Dermis blood vessel endothelial cell (primary cell): ENCODE measurements at places on chromosomes 11 and 22.

DNA sequence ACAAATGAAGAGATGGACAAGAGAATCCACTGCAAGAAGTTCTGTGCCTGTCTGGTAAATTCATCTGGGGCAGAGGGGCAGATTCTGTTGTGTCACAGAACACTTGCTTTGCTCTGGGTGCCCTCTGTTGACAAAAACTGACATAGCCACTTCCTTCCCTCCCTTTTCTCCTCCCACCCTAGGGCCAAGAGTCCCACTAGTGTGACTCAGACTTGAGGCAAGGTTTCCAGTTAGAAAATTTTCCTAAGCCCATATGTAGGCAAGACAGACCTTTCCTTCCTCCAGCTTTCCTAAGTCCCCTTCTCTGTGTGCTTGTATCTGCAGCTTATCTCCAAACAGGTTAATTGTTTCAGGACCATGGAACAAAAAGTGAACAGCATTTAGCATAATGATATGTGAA, 106.8 kb downstream of the RBFOX2 start:
- DNase-seq, result peak; percentile 91

DNA sequence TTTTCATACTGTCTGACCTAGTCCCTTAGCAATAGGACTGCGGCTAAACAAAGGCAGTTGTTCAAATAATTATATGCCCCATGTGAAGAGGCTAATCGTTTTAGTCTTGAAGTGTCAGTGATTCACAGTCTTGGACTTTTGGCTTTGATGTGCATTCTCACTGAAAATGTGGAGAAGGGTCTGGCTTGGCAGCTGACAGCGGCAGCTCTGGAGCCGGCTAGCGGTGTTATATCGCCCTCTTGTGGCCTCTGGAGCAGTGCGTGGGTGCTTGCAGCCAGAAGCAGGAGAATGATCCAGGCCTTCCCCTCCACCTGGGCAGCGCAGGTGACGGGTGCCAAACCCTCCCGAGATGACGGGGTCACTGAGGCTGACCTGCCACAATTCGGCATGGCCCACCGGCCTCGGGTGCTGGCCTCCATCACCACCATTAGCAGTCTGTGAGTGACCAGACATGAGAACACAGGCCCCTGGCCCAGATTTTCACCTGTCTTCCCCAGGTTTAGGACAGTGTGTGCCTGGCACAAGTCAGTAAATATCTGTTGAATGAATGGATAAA, 90.3 kb upstream of the PITPNB start:
- peak; percentile 88 for DNase-seq

GRCh38 chr11:18322818-18323570, 627 bp downstream of the GTF2H1 start:
- DNase-seq, result no peak

- DNase-seq, result peak; percentile 81
Observed at GRCh38 chr11:29527391-29527936, 489.4 kb downstream of the KCNA4 start.

DNA sequence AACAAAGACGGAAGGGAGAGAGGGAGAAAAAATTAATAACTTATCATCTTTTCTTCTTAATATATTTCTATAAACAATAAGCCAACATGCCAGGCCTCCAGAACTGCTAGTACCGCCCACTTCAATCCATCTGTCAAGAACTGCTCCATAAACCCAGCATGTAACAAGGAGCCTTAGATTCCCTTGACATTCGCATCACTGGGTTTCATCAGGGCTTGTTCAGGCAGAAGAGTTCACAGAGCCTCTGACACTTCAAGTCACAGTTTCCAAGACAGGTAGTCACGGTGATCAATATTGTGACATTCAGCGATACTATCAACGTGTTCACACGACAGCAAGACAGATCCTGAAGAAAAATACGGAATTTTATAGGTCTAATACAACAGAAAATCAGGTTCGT, 61.7 kb downstream of the LARGE2 start:
- DNase-seq, result no peak
